Activated CD8-positive, alpha-beta memory T cell treated with anti-CD3 and anti-CD28 coated beads for 1 hour (primary cell): ENCODE measurements at places on chromosomes 4 and X.

DNA sequence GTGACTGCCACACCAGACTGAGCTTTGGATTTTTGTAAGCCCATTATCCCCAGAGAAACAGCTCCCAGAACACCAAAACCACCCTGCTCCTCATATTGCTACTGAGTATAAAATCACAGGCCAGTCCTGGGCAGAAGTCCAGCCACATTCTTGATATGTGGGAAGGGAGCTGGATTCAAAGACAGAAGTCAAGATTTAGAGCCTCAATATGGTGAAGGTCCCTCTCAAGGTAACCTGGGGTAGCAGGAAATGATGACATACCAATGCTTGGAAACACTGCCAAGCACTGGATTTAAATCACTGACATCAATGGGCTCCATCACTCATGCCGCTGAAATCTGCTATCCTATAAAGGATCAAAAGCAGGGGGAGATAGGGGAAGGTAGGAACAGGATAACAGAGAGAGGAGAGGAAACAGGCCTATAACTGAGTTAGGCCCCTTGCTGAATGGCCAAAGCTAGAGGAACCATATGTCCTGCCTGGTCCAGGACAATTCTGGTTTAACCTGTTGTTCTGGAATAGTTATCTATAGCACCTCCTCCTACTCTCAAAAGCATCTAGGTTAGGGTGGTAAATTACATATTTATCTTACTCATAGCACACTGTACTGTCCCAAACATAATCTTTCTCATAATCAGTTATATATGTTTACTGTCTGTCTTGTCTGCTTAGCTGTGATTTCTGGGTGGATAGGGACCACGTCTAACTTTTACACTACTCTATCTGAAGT is 83.7 kb upstream of the NHS start:
- no peak for DNase-seq

GRCh38 chr4:133189147-133189517 is 40.0 kb downstream of the PCDH10 start:
- no peak for DNase-seq

DNA sequence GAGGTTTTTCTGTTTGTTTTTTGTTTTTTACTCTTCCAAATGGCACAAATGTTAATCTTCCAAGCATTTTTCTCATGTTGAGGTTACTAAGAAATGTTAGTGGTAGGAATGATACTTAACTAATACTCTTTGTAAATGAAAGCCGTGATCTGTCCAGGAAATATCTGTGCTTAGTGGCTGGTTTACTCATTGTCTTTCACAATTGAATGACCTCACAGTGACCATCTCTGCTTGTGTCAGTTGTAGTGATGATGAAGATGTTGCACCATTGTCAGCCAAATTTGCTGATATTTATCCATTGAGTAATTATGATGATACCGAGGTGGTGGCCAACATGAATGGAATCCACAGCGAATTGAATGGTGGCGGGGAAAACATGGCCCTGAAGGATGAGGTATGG is 93.5 kb downstream of the TNIP2 start:
- DNase-seq = no peak

GRCh38 chrX:68940601-68941000 is 111.8 kb downstream of the EFNB1 start:
- DNase-seq = no peak

DNA sequence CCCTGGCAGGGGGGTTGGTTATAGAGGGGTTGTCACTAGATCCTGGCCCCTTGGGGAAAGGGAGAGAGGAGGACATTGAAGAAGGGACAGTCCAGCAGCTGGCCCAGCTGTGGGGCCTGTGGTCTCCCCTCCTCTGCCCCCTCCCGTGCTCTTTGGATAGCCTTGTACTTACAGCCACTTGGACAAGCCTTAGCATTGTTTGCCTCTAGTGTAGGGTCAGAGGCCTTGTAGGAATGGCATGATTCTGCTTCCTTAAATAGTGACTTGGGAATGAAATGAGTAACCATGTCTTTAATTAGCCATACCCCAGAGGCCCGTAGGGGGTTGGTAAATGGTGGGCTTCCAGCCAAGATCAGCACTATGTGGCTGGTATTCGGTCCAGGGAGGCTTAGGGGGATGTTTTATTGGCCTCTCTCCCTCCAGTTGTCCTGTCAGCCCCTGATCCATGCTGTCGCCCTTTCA is 230.6 kb downstream of the PTTG2 start:
- no peak for DNase-seq

DNA sequence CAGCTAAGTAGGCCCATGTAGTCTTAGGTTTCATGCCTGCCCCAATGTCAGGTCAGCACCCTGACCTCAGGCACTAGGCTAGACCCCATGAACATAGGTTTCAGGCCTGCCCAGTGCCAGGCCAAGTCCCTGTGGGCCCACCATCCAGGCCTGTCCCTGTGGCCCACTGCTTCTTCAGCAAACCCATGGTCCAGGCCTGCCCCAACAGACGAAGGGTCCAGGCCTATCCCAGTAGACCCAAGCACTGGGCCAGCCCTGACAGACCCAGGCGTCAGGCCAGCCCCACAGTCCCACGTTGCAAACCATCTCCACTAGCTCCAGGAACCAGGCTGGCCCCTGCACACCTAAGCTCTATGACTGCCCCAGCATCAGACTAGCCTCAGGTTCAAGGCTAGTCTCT is 92.4 kb downstream of the ENOX2 start:
- DNase-seq = no peak

DNA sequence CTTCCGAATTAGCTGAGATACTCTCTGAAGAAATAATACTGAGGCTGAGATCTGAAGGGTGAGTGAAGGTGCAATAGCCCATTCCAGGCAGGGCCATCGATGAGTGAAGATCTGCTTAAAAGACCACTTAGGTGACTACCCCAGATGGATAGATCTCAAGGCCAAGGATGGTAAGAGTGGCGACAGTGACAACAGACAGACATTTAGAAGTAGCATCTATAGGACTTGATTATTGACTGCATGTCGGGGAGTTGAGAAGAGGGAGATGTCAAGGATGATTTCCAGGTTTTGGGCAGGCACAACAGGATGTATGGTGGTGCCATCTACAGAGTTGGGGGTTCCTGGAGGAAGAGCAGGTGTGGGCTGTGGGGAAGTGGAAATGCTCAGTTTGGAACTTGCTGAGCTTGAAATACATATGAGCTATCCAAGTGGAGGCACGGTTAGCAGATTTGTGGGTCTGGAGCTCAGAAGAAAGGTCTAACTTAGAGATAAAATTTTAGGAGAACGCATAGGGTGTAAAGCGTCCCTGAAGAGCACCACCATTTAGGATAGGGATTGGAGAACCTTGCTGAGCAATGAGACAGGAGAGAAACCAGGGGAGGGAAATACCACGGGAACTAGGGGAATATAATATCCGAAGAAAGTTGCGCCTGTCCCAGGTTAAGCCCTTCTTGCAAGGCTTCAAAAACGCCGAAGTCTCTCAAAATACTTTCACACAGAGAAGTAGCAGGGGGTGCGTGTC is 688 bp downstream of the UFSP2 start:
- no peak for DNase-seq

DNA sequence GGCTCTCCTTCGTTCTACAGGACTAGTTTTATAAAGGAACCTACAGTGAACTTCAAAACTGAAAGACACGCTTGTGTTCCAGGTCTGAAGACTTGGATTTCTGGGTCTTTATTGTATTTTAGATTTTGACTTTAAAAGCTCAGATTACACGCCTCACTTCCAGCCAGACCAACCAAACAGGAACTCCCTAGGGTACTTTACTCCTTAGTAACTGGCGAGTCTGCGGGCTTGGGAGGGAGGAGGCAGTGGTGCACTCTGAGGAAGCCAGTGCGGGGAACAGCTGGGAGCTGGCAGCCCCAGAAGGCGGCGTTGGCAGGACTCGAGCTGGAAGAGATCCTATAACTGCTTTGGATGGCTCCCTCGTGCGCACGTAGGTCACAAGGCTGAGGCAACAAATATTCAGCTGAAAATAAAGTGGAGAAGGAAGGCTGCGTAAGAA is 391 bp upstream of the PHKA1 start:
- no peak for DNase-seq

DNA sequence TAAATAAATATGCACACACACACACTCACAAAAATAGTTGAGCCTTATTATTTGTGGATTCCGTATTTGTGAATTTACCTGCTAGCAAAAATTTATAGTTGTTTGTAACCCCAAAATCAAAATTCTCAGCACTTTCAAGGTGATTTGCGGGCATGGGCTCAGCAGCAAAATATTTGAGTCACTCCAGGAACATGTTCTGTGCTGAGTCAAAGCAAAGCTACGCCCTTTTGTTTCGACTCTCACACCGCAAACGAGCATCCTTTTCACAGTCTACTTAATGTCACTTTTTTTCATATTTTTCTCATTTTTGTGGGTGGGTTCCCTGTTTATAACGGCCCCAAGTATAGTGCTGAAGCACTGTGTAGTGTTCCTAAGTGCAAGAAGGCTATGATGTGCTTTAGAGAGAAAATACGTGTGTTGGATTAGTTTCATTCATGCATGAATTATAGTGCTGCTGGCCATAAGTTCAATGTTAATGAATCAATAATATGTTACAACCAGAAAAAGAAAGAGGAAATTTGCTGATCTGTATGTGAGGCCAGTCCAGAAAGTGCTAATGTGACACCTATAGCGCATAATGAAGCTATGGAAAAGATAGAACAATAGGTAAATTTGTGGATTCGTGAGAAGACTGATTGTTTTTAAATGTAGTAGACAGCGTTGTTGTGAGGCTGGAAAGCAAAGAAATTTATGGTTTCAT is 723.2 kb upstream of the AGA start:
- no peak for DNase-seq

- DNase-seq = no peak
Measured at GRCh38 chrX:85836868-85837267, 210.5 kb downstream of the CHM start.
